ENCODE measurements at places on chromosomes 2 and 18.
A peak's percentile ranks its signal among the peaks of the same experiment; 100 is the strongest.

DNA sequence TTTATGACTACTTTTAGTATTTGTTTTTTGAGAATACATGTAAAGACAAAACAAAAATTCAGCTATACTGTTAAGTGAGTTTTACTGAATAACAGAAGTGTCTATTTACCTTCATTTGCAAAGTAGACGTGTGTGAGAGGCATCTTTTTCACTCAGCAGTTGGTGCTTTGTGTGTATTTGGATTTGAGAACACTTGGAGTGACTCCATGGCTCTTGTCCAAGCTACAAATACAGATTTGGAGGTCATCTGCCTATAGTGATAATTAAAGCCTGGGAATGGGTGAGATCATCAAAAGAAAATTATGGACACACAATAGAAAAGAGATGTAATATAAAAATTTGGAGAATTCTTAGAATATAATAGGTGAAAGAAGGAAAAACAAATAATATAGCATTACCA, 6.2 kb downstream of the NAB1 start:
- DNase-seq, result no peak

DNA sequence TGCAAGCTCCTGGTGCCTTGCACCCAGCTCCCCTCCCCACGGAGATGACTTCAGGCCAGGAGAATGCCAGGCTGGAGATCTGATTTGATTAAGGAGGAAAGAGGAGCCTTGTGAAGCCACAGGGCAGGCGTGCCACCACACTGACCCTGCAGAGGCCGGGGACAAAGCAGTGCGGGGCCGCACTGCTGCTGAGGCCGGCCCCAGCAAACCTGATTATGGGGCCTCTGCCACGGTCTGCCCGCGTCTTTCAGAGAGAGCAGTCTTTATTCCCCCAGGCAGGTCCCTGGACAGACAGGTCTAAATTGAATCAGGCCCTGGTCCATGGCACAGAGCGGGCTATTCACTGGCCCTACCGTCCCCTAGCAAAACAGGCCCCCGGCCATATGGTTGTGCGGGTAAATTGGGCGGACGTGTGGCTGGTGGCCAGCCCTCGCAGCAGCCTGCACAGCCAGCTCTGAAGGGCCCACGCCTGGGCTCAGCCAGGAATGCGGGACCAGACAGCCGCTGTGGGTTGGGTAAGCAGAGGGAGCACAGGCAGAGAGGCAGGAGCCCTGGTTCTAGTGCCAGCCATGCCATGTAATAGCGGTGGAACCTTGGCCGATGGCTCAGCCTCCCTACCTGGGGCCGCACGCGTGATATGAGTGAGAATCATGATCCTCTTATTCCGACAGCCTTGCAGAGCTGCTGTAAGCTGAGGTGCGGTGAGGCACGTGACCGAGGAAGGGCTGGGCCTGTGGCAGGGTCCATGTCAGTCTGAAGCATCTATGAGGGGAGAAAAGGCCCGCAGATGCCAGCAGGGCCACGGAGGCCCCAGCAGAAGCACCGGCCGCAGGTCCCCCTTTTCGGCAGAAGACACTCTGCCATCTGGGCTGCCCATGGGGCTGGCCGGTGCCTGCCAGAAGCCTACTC, 97.3 kb upstream of the MYCN start:
- DNase-seq, result no peak

- DNase-seq, result no peak
Measured at GRCh38 chr2:193885419-193885818, 1690.7 kb upstream of the TMEFF2 start.

DNA sequence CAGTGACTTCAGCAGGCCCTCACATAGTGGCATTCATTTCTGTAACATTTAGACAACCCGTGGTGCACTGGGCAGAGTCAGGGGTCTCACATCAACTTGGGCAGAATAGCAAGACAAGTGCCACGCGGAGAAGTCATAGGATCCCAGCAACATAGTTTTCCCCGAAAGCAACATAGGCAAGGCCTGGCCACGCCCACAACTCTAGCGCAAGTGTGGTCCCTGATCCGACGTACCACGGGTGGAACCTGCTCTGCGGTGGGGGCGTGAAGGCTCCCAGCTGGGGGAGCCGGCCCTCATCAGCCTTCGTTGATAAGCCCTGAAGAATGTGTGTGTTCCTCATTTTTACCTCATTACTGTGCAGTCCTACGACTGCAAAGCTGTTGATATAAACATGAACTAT, 261.2 kb downstream of the EIPR1 start:
- no peak for DNase-seq

- peak; percentile 43 for DNase-seq
Measured at GRCh38 chr2:39492095-39492590, 55.1 kb upstream of the MAP4K3 start.

- no peak for DNase-seq
Measured at GRCh38 chr2:60353863-60354262, 199.6 kb downstream of the BCL11A start.

GRCh38 chr2:38115216-38116032, 39.5 kb upstream of the CYP1B1 start:
- peak; percentile 65 for DNase-seq

DNA sequence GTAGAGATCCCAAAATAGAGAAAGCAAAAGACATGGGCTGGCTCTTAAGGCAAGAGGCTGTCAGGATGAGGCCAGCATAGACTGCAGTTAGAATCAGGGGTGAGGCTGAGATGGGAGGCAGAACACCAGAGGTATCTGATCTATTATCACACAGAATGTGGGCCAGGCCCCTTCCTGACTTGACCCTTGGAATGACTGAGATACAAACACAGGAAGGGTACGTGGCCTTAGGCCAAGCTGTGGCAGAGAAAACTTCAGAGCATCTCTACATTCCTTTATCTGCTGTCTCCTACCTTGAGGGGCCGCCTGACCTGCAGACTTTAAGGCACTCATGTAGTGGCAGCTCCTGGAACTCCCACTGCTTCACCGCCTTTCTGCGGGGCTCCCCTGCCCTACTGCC, 28.4 kb downstream of the TMEM17 start:
- no peak for DNase-seq

GRCh38 chr2:58027029-58027428, 19.6 kb upstream of the VRK2 start:
- no peak for DNase-seq

- DNase-seq, result no peak
Measured at GRCh38 chr2:150997066-150997465, 264.6 kb downstream of the RBM43 start.

GRCh38 chr2:236367506-236368289, 103.5 kb upstream of the ASB18 start:
- no peak for DNase-seq

- DNase-seq, result no peak
Measured at GRCh38 chr2:168552450-168552856, 96.4 kb downstream of the CERS6 start.

GRCh38 chr2:72819501-72819900, 6.3 kb downstream of the EXOC6B start:
- no peak for DNase-seq

- no peak for DNase-seq
Measured at GRCh38 chr2:12737738-12738485, 21.2 kb downstream of the TRIB2 start.

DNA sequence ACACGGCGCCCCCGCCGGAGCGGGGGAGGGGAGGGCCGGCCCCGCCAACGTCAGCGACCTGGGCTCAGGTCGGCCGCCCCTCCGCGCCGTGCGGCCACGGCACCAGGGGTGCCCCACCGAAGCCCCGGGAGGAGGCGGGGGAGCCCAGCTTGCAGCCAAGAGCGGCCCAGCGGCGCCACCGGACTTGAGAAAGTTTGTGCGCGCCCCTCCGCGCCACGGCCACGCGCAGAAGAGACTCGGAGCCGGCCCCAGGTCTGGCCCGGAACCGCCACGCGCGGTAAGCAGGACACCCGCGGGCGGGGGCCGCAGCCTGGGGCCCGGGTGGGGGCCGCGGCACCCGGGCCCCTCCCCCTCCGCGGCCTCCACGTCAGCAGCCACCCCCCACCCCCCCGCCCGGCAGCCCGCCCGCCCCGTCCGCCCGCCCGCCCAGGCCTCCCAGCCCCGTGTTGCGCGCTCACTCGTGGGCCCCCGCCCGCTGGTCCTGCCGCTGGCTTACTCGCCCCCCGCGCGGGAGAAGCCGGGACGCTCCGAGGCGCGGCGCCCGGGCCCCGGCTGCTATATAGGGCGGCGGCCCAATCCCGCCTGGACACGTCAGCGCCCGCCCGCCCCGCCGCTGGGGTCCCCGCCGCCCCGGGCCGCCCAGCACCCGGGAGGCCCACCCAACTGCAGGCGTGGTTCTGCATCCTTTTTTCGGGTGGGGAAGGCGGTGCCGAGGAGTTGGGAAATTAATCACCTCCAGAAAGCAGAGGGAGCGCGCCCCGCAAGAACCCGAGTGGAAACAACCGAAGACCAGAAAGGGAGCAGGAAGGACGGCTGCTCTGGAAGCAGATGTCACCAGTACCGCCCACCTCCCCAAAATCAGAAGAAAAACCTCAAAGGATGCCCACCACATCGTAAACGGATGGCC, 42.9 kb downstream of the HDLBP start:
- DNase-seq, result no peak

DNA sequence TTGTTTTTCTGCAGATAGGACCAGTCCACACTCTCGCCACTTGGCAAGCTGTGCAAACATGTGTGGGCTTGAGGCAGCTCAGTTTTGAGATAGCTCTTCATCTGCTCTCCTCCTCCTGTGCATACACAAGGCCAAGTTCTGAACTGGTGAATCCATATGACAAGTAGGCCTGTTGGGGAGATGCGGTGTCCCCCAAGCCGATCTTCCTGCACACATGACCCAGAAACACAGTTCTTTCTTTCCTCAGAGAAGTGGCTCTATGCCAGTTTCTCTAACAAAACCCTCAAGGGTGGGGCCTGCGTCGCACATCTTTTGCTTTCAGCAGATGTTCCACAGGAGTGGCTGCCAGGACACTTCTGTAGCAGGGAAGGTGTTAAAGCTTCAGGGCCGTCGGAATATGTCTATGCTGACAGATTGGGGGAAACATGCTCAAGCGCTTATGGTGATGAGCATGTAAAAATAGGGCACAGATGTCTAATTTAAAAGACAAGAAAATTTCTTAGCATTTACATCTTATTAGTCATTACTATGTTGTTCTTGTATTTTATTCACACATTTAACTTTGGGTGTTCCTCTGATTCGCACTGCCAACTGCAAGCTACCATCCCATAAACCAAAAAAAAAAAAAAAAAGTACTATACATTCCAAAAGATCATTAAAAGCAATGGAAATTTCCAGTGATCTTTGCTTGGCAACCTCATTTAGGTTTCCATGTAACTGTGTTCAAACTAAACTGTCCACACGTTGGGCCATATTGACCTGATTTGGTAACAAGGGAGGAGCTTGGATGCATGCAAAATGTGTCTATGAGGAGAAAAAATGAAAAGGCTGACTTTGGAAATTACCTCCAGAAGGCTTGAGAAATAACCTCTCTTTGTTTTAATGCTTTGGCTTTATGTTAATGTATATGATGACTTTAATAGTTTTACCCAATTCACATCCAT, 1055.5 kb upstream of the KLHL29 start:
- no peak for DNase-seq

DNA sequence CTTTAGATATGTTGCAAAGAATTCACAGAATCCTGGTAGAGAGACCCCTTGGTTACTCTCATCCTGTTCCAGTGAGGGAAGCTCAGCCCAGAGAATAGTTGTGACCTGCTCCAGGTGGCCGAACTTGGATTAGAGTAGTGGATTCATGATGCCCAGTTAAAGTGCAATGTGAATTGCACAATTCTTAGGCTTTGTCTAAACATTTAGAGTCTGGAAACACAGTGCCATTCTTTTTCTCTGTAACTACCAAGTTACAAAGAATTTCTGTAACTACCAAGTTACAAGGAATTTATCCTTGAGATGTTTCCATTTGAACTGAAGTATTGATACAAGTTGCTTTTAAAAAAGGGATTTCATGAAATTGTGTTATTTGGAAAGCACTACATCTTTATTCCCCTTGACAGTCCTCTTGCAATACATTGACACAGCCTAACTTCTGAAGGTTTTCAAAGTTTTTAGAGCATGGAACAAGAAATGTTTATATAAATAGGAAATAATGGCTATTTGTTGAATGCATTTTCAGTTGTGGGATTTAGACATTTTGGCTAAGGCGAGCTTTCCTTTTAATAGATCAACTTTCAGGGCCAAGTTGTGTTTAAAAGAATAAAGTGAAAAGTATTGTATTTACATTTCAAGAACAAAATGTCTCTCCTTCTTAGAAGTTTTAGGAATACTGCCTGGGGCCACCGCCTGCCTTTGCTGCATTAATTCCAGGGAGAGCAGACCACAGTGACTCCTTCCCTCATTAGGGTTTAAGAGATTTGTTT, 315.0 kb downstream of the LPIN1 start:
- DNase-seq, result no peak

GRCh38 chr2:127575941-127576432, 40.5 kb downstream of the MYO7B start:
- DNase-seq, result no peak

DNA sequence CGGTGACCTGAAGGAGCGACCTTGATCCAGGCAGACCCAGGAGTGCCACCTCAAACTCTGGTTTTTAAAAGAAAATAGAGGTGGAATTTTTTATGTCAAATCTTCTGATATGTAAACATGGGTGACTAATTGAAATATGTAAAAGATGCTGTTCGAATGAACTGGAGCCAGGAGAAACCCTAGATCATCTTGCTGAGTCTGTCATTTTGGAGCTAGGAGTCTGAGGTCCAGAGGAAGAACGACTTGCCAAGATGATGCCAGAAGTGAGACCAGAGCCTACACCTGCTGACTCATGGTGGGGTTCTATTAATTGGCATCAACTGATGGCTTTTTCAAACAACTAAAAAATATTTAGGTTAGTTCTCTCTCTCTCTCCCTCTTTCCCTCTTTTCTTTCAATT, 74.1 kb downstream of the ACAA2 start:
- DNase-seq, result no peak

DNA sequence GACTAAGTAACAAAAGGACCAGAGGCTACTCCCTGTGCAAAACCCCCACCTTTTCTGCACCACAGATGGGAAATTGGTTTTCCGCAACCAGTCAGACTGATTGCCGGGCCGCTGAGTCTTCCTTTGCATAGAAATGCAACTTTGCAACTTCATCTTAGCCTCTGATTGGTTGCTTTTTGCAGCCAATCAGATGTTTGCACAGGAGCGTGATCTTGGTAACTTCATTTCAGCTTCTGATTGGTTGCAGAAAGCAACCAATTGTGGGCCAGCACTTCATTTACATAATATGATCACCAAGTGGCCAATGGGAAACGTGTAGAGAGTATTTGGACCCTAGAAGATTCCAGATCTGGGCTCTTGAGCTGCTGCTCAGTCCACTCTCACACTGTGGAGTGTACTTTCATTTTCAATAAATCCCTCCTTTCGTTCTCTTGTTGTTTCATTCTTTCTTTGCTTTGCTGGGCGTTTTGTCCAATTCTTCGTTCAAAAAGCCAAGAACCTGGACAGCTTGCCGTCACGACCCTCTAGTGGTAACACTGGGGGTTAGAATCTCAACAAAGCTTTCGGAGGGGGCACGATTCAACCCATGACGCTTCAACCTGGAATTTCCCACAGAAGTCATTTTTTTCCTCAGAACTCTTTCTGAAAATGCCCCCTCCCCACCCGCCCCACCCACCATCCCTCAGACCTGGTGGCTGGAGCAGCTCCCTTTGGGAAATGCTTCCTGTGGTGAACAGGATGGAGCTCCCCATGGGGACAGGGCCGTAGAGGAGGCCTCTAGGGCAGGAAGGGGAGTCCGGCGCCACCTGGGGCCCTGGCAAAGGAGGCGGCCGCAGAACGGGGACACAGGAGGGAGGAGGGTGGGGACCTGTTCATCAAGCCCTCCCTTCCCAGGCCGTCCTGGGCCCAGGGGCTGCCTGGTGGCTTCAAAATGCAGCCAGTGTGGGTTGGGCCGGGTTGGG, 31.8 kb upstream of the KCNF1 start:
- no peak for DNase-seq

GRCh38 chr18:64519201-64519600, 370.3 kb upstream of the LINC00305 start:
- DNase-seq, result no peak

GRCh38 chr18:48099481-48100164, 169.2 kb upstream of the SMAD2 start:
- no peak for DNase-seq

Data from stimulated activated CD4-positive, alpha-beta T cell treated with anti-CD3 and anti-CD28 coated beads, Interleukin-12 subunit alpha, Interleukin-12 subunit beta, amount 100 ng/mL, for 48 hours (primary cell).